Activated CD8-positive, alpha-beta T cell treated with anti-CD3 and anti-CD28 coated beads, Interleukin-2, amount 10 ng/mL, durations not matched to agents 7 days and 5 days (primary cell): ENCODE measurements at places on chromosomes 6 and 20.

DNA sequence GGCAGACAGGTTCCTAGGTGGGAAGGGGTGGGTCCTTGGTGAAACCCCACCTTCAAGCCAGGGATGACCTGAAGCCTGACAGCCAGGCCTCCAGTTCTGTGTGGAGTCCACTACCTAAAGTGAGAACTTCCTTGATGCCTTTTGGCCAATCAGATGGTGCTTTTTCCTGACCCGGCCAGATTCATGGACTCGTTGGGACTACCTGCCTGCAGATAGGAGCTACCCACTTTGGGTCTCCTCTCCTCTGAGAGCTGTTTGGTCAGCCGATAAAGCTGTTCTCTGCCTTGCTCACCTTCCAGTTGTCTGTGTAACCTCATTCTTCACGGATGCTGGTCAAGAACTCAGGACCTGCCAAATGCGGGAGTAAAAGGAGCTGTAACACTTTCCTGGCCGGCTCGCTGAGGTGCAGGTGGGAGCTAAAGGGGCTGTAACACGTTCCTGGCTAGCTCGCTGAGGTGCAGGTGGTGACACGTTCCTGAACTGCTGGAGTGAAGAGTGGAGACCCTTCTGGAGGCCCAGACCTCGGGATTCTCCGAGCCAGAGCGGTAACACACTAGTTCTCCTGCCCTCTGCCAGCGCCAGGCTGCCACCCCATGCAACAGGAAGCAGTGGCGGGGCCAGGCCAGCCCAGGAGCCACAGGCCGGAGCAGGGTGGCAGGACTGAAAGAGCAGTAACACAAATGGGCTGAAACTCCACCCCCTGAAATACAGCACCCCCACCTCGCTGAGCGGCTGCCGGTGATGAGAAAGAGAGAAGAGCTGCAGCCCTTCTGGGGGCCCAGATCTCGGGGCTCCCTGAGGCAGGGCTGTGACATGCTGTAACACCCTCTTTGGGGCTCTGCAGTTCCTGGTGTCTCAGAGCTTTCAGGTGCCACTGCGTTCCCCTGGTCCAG, 13.6 kb upstream of the DBNDD2 start:
- H3K4me3 ChIP-seq, result no peak overlapping the region
- H3K4me1 ChIP-seq, result peaks cover 2% of the 10 kb centered on the region
- no peak for DNase-seq
- no peaks in the 10 kb centered on the region for H3K27me3 ChIP-seq

GRCh38 chr6:74931558-74931957, 274.3 kb downstream of the COL12A1 start:
- H3K4me3 ChIP-seq, result no peak overlapping the region
- H3K36me3 ChIP-seq, result no peaks in the 10 kb centered on the region
- no peaks in the 10 kb centered on the region for H3K27me3 ChIP-seq
- H3K4me1 ChIP-seq, result no peaks in the 10 kb centered on the region
- no peak overlapping the region for H3K27ac ChIP-seq

- DNase-seq, result peak; percentile 46
- H3K4me1 ChIP-seq, result peaks cover 29% of the 10 kb centered on the region
- no peaks in the 10 kb centered on the region for H3K27me3 ChIP-seq
- H3K4me3 ChIP-seq, result peak overlapping the region; percentile 86
- H3K36me3 ChIP-seq, result peaks cover 48% of the 10 kb centered on the region
Observed at GRCh38 chr6:30915591-30915946, 1.5 kb downstream of the VARS2 start.

- no peaks in the 10 kb centered on the region for H3K27me3 ChIP-seq
- peaks cover 11% of the 10 kb centered on the region for H3K4me1 ChIP-seq
- H3K27ac ChIP-seq, result no peak overlapping the region
Observed at GRCh38 chr20:19823971-19824370, 65.9 kb downstream of the RIN2 start.

- peaks cover 64% of the 10 kb centered on the region for H3K27me3 ChIP-seq
- H3K4me1 ChIP-seq, result no peaks in the 10 kb centered on the region
- no peak overlapping the region for H3K4me3 ChIP-seq
- DNase-seq, result no peak
- no peak overlapping the region for H3K27ac ChIP-seq
Observed at GRCh38 chr6:112300896-112301295, 46.2 kb upstream of the RFPL4B start.

- H3K4me1 ChIP-seq, result no peaks in the 10 kb centered on the region
- no peak overlapping the region for H3K4me3 ChIP-seq
- DNase-seq, result no peak
- H3K27ac ChIP-seq, result no peak overlapping the region
- no peaks in the 10 kb centered on the region for H3K36me3 ChIP-seq
- H3K27me3 ChIP-seq, result peaks cover 17% of the 10 kb centered on the region
Observed at GRCh38 chr6:127180426-127180825, 62.0 kb downstream of the RSPO3 start.

DNA sequence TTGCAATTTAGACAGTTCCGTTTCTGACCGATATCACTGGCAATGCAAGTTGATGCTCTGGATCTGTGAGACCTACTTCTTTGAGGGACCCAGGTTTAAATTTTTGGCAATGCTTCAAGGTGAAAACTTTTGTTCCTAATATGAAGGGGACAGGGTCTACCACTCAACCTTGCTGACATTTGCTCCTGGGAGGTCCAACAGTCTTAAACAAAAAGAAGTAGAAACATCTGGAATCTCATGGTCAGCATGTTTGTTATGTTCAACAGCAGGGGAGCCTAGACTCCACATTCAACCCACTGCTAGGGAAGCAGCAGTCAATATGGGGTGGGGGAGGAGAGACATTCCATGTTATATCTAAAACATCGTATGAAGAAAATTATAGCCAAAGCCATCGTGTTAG, 196.4 kb downstream of the SIM1 start:
- peaks cover 2% of the 10 kb centered on the region for H3K27me3 ChIP-seq
- no peak for DNase-seq
- no peak overlapping the region for H3K4me3 ChIP-seq
- H3K36me3 ChIP-seq, result no peaks in the 10 kb centered on the region
- no peak overlapping the region for H3K27ac ChIP-seq
- H3K4me1 ChIP-seq, result no peaks in the 10 kb centered on the region

- H3K4me3 ChIP-seq, result no peak overlapping the region
- H3K4me1 ChIP-seq, result no peaks in the 10 kb centered on the region
- H3K36me3 ChIP-seq, result no peaks in the 10 kb centered on the region
Observed at GRCh38 chr6:51684603-51685002, 402.8 kb downstream of the PKHD1 start.

GRCh38 chr6:43771210-43771857, 1.3 kb downstream of the VEGFA start:
- peaks cover 2% of the 10 kb centered on the region for H3K27me3 ChIP-seq
- peaks cover 19% of the 10 kb centered on the region for H3K36me3 ChIP-seq
- H3K4me1 ChIP-seq, result peaks cover 52% of the 10 kb centered on the region
- H3K4me3 ChIP-seq, result peak overlapping the region; percentile 97
- DNase-seq, result peak; percentile 69
- peak overlapping the region; percentile 57 for H3K27ac ChIP-seq

GRCh38 chr6:52420668-52421358, 671 bp downstream of the EFHC1 start:
- H3K27me3 ChIP-seq, result no peaks in the 10 kb centered on the region
- no peak overlapping the region for H3K4me3 ChIP-seq
- no peak for DNase-seq
- H3K27ac ChIP-seq, result no peak overlapping the region

DNA sequence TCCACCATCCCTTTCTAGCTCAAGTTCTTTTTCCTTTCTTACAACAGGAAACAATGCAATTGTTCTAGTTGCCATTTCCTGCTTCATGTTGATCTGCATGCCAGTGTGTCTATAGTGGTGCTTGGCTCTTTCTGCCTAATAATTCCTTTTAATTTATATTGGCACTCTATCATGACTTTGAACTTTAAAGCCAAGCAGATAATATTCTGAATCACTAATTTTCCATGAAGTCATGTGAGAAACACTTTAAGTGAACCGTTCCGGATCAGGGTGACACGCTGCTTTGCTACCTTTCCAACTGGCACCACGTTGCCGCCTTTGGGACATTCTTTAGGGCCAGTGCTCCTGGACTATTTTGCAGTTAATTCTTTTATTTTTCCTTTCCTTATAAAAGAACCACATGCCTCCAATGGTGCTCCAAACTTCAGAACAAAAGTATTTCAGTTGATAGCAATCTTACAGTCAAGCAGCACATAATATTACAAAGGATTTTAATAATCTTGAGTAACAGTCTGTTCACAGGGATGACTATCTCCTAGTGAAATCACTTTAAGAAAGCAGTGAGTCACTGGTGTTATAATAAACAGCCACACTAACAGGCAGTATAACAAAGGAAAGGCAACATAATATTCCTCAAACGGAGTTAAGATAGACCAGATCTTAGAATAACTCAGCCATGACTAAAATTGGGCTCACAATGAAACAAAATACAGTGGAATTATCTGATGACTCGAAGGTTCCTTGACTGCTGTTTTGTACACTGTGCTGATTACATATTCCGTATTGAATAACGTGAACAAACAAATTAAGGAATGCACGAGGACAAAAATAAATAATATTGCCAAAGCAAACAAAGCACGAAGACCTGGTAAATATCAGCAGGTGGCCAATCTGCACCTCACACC, 19.0 kb upstream of the BLOC1S5 start:
- H3K4me3 ChIP-seq, result no peak overlapping the region
- DNase-seq, result no peak
- H3K4me1 ChIP-seq, result peaks cover 18% of the 10 kb centered on the region
- H3K27me3 ChIP-seq, result no peaks in the 10 kb centered on the region

- no peaks in the 10 kb centered on the region for H3K36me3 ChIP-seq
- H3K27ac ChIP-seq, result no peak overlapping the region
- no peak overlapping the region for H3K4me3 ChIP-seq
- no peak for DNase-seq
Observed at GRCh38 chr6:56850626-56851025, 104.3 kb upstream of the BEND6 start.

DNA sequence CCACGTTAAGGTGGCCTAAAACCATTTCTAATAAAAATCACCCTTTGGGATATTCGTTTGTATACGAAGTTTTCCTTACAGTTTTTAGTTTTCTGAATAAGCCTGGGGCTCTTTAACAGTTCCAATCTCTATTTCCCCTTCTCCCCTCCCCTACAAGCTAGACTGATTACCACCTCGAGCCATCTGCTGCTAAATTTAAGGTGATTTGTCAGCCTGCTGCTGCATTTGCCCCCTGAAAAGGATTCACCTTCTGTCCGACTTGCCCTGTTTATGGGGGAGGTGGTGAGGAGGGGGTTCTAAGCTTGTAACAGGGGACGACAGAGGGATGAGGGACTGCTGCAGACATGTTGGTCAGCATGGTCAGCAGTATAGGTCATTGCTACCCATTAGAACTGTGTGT, 146.3 kb downstream of the JARID2 start:
- H3K4me1 ChIP-seq, result peaks cover 69% of the 10 kb centered on the region
- no peak for DNase-seq
- no peak overlapping the region for H3K4me3 ChIP-seq
- H3K27me3 ChIP-seq, result no peaks in the 10 kb centered on the region

DNA sequence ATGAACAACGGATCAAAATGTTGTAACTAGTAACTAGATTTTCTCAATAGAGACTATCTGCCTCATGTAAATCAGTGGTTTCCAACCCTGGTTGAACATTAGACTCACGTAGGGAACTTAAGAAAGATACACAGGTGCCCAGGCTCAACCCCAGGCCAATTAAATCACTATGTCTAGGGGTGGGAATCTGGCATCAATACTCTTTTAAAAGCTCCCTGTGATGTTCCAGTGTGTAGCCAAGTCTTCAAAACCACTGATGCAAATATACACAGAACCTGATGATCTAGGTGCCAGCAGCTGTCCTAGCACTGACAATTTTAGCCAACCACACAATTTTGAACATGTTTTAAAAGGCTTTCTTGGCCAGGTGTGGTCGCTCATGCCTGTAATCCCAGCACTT, 128.7 kb downstream of the TBC1D32 start:
- H3K4me1 ChIP-seq, result peaks cover 2% of the 10 kb centered on the region
- no peak overlapping the region for H3K27ac ChIP-seq
- no peaks in the 10 kb centered on the region for H3K27me3 ChIP-seq
- no peak overlapping the region for H3K4me3 ChIP-seq
- no peak for DNase-seq

DNA sequence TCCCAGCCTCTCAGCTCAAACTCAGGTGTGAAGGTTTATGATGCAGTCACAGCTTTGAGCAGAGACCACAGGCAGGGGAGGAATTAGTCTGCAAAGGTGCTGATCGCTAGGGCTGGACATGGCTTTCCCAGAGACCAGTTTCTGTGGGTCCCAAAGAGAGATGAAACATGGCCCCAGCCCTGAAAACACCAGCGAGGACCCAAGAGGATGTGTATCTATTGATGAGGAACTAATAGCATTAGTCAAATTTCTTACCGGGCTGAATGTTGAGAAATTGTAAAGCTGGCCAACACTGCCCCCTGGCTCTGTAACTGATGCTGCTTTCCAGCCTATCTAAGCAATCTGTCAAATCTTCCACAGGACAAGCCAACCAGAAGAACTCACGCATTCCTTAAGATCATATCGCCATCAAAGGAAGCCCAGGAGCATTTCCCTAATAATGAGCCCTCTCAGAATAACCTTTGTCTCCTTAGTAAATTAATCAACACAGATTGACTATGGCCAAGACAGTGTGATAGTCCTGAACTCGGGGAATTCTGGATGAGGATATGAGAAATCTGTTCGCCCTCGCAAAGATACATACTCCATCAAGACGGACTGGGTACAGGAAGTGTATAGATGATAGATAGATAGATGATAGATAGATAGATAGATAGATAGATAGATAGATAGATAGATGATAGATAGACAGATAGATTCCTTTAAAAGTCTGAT, 7.8 kb upstream of the ACSS1 start:
- no peak overlapping the region for H3K27ac ChIP-seq
- H3K4me3 ChIP-seq, result no peak overlapping the region
- peaks cover 43% of the 10 kb centered on the region for H3K27me3 ChIP-seq

GRCh38 chr6:63188828-63189227, 22.4 kb upstream of the FKBP1C start:
- no peak overlapping the region for H3K27ac ChIP-seq
- no peak for DNase-seq
- H3K4me3 ChIP-seq, result no peak overlapping the region
- H3K36me3 ChIP-seq, result no peaks in the 10 kb centered on the region
- H3K27me3 ChIP-seq, result no peaks in the 10 kb centered on the region
- H3K4me1 ChIP-seq, result no peaks in the 10 kb centered on the region

DNA sequence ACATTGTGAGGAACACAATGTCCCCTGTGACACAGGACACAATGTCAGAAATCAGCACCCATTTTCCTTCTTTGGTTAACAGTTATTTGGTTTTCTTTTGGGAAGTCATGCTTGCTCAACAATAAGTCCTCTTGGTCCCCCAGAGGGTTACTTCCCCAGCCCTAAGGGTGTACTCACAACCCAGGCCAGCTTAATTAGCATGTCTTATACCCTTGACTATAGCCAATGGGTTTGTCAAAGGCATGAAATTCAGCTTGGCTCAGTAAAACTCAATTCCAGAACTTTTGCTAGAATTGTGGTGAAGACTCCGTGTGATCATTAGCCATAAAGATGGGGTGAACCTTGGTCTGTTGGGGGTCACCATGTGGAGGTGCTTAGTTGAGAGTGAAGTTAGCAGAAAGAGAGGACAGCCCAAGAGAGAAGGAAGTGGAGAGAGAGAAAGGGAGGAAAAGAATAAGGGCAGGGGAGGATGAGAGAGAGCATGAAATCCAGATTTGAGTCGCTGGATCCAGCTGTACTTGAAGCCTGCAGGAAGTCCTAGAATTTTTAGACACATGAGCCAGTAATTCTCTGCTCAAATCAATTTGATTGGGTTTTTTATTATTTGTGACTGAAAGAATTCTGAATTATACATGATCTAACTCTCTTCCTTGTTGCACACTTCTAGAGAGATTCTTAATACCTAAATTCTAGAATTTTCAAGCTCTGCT, 321.3 kb upstream of the JAG1 start:
- H3K27me3 ChIP-seq, result no peaks in the 10 kb centered on the region
- H3K4me3 ChIP-seq, result no peak overlapping the region
- no peak for DNase-seq
- H3K4me1 ChIP-seq, result no peaks in the 10 kb centered on the region
